ENCODE measurements at places on chromosomes 11 and 22. TPM values are rescaled to one million over a fixed set of nuclear protein-coding genes. Genes with fewer than 3 reads are reported as not detected.

Gene ELFN2
- 0.20 TPM for total RNA-seq

DNA sequence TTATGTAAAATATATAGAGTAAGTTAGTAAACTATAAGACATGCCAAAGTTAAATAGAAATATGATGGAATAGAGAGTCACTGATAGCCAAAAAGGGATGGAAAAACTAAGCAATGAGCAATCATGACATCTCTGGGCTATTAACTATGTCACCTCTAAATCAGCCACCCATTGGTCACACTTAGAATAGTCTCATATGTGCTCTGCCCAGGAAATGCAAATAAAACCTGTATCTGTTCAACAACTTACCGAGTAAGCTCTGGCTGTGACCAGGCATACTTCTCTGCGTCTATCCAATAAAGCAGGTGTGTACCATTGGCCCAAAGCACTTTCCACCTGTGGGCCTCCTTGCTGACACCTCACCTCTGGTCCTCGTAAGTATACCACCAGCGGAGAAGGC is 1.6 kb upstream of the ARL14EP start:
- no peak overlapping the region for H3K4me3 ChIP-seq
- no peaks in the 10 kb centered on the region for H3K36me3 ChIP-seq
- H3K27me3 ChIP-seq = no peaks in the 10 kb centered on the region
- DNase-seq = no peak
- H3K27ac ChIP-seq = no peak overlapping the region

- H3K27ac ChIP-seq = no peak overlapping the region
- no peak for DNase-seq
These were observed 21.3 kb upstream of the DRG1 start for GRCh38 chr22:31378123-31378522.

GRCh38 chr11:30710221-30710620 is 124.1 kb upstream of the MPPED2 start:
- H3K27ac ChIP-seq = no peak overlapping the region
- DNase-seq = no peak
- no peaks in the 10 kb centered on the region for H3K36me3 ChIP-seq
- no peak overlapping the region for H3K4me3 ChIP-seq

DNA sequence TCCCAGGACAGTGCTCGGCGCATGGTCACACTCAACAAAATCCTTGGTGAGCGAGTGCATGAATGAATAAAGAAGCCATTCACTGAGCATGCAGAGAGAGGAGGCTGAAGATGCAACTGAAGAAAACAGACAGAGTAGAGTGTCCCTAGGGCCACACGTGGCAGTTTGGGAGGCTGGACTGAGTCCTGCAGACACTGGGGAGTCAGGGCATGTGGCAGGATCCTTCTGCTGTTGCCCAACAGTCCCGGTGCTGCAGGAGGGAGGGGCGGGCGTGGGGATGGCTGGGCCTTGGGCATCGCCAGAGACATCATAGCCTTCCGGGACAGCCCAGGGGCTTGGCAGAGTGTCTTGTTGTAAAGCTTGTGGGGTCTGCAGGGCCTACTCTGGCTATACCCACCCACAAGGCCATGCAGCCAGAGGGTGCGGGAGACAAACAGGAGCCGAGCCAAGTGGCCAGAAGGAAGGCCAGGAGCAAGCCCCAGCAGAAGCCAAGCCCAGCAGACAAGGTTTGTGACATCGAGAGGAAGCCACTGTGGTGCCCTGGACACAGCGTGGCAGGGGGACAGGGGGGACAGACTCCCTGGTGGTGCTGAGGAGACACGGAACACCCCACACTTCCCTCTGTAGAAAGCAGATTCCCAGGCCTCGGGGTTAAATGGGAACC is 26.7 kb upstream of the FBLN1 start:
- no peak overlapping the region for H3K27ac ChIP-seq
- no peak overlapping the region for H3K4me3 ChIP-seq
- H3K36me3 ChIP-seq = no peaks in the 10 kb centered on the region
- DNase-seq = no peak

GRCh38 chr11:32894149-32894827 is 1.7 kb downstream of the QSER1 start:
- DNase-seq = no peak
- H3K27me3 ChIP-seq = no peaks in the 10 kb centered on the region
- peaks cover 14% of the 10 kb centered on the region for H3K4me1 ChIP-seq
- H3K36me3 ChIP-seq = no peaks in the 10 kb centered on the region
- H3K4me3 ChIP-seq = peak overlapping the region; percentile 83

- H3K36me3 ChIP-seq = no peaks in the 10 kb centered on the region
- DNase-seq = no peak
- no peak overlapping the region for H3K4me3 ChIP-seq
- no peak overlapping the region for H3K27ac ChIP-seq
- H3K4me1 ChIP-seq = no peaks in the 10 kb centered on the region
These were observed 175.5 kb downstream of the SOX6 start for GRCh38 chr11:16180868-16181267.

DNA sequence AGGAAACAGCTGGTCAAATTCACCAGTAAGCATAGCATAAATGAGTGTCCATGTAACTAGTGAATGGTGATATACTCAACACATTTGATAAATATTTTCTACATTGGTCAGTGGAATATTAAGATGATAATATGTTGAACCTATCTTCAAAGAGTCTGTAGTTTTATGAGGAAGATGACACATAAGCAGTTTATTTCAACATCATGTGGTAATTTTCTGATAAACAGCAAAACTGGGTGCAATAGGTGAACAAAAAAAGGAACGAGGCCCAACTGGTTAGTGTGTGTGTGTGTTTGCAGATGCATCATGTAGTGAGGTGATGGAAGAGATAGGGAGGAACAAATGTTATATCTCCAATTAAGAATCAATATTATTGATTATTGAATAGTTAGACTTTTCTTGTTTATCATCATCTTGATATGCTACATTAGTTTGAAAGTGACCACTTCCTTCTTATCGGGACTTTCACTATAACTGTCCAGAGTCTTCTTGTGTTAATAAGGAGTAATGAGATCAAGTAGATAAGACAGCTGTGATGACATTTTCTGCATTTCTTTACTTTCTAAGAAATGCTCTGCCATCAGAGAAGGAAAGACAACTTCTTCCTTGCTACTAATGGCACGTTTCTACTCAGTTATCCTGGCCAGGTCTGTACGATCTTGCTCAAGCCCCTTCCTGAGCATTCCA is 270.7 kb downstream of the ETS1 start:
- peaks cover 3% of the 10 kb centered on the region for H3K36me3 ChIP-seq
- no peak overlapping the region for H3K4me3 ChIP-seq
- no peaks in the 10 kb centered on the region for H3K27me3 ChIP-seq
- H3K4me1 ChIP-seq = peaks cover 38% of the 10 kb centered on the region

Gene SCN3B
- not detected for total RNA-seq

Gene SAA2
- total RNA-seq = 0.25 TPM

Gene DEPDC7
- total RNA-seq = 3.1 TPM

DNA sequence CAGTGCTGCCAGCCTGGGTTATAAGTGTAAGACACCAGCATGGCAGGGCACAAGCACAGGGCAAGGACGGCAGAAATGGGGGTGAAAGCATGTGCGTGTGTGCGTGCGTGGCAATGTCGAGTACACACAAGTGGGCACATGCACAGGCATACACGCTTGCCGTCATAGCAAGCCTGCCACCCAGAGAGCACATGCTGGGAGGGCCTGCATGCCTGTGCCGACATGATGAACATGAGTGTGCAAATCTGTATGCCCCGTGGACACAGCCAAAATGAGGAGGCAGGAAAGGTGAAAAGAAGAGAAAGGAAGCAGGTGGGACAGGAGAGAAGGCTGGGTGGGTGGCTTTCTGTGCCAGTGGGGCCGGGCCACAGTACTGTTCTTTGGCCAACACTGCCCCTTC is 62.9 kb downstream of the NECTIN1 start:
- no peak overlapping the region for H3K27ac ChIP-seq
- no peak for DNase-seq
- no peak overlapping the region for H3K4me3 ChIP-seq
- no peaks in the 10 kb centered on the region for H3K27me3 ChIP-seq
- H3K4me1 ChIP-seq = no peaks in the 10 kb centered on the region

GRCh38 chr11:70099578-70100279 is 21.6 kb downstream of the ANO1 start:
- no peak for DNase-seq
- H3K36me3 ChIP-seq = no peaks in the 10 kb centered on the region
- H3K27me3 ChIP-seq = no peaks in the 10 kb centered on the region
- no peaks in the 10 kb centered on the region for H3K4me1 ChIP-seq
- no peak overlapping the region for H3K4me3 ChIP-seq
- H3K27ac ChIP-seq = no peak overlapping the region

GRCh38 chr22:48885919-48886305 is 941.8 kb downstream of the BRD1 start:
- H3K27me3 ChIP-seq = no peaks in the 10 kb centered on the region
- no peaks in the 10 kb centered on the region for H3K4me1 ChIP-seq
- no peak overlapping the region for H3K27ac ChIP-seq
- no peak overlapping the region for H3K4me3 ChIP-seq

Gene FIBIN
- not detected for total RNA-seq

DNA sequence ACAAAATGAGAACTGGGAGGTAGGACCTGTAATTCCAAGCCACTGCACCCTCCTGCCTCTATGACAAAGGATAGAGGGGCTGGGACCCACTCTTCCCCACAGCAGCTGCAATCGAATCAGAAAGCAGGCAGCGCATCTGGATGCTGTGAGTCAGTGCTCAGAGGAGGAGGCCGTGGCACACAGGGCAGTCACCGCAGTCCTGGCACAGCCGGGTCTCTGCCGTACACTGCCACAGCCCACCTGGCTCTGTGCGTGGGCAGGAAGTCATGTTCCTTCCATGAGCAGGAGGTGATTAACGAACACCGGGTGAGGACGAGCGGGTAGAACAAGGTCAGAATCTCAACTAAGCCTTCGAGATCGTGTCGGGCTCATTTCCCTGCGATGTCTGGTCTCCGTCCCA is 30.2 kb upstream of the PPFIA1 start:
- no peak overlapping the region for H3K27ac ChIP-seq
- no peak for DNase-seq
- H3K27me3 ChIP-seq = no peaks in the 10 kb centered on the region
- no peaks in the 10 kb centered on the region for H3K4me1 ChIP-seq
- no peak overlapping the region for H3K4me3 ChIP-seq

DNA sequence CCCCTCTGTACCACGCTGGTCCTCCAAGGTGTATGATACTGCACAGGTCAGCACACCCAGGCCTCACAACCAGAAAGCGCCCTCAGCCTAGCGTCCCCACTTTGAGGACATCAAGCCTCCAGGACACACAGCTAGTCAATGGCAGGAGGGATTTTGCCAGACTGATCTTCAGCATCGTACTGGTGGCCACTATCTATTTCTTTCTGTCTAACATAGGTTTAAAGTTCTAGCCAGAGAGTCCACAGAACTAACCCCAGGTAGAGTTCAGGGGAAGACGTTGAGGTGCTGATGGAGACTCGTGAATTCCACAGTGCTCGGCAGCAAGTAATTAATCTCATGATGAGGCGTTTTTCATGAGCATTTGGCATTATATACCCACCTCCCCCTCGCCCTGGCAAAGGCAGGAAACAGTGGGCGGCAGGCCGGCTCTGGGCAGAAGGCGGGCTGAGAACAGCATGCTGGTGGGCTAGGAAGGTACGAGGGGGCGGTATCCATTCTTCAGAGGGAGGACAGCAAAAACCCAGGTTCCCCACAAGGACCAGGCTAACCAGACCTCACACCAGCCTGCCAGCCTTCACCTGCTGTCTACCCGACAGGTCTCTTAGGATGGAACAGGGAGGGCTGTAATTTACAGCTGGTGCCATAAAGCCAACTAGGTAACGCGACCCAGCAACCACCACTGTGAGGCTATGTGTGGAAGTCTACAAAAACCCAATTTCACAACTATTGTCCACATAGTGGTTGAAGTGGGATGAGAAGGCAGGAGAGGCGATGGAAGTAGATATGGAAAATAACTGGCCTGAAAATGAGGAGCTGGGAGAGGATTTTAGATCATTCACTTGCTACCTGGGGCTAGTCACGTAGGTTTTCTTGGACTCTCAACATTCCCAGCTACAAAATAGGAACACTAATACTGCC is 18.5 kb downstream of the MYH9 start:
- DNase-seq = peak; percentile 43
- peaks cover 35% of the 10 kb centered on the region for H3K36me3 ChIP-seq
- peak overlapping the region; percentile 39 for H3K4me3 ChIP-seq
